Smooth muscle cell of the brain vasculature (primary cell): ENCODE measurements at places on chromosomes 7 and 10.
A peak's percentile ranks its signal among the peaks of the same experiment; 100 is the strongest.

DNA sequence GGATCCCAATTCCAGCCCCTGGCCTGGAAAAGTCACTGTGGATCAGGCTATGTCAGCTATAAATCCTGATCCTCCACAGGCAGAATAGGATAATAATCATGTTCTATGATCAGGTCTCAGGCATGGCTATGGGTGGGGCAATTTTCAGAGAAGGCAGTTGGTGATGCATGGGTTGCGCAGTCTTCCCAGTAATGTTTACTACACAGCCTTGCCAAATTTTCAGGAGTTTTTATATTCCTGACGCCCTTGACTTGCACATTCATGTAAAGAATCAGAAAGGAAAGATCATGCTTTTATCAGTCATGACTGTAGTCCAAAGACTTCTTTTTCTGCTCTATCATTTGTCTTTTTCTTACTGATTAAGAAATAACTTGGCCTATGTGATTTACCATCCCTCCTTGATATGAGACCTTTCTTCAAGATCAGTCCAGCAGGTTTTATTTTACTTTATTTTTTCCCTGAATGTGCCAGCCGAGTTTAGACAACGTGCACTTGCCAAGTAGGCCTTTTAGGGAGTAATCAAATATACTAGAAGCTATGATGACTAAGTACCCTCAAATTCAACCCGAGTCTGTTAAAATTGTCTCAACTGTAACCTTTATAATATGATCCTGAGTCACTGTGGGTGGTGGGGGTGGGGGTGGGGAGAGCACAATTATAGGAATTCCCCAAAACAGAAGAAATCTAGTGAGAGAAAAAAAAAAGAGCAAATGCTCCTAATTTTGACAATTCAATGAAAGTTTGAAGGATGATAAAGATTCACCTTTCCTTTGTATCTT is 31.9 kb downstream of the ARL4A start:
- no peak for DNase-seq

- no peak for DNase-seq
Measured at GRCh38 chr7:57362868-57363267, 87.1 kb upstream of the ZNF716 start.

- DNase-seq = no peak
Measured at GRCh38 chr10:96275685-96276418, 4.5 kb upstream of the BLNK start.

- DNase-seq = no peak
Measured at GRCh38 chr7:133572087-133572486, 319.2 kb downstream of the EXOC4 start.

DNA sequence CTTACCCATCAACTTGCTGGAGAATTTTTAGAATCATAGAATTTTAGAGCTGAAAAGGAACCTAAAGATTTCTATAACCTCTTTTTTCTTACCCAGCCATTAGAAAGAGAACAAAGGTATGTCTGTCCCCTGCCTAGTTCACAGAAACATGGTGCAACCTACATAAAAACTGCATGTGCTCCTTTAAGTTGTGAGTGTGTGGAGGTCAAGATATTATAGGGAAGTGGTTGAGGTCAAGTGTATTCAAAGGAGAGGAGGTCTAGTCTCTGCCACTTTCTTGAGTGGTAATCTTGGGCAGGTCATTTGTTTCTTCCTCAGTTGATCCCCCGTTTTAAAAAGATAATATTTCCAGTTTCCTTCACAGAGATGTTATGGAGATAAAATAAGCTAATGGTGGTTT is 6.4 kb downstream of the UBTD1 start:
- DNase-seq = no peak

GRCh38 chr10:113177156-113177935 is 227.3 kb downstream of the TCF7L2 start:
- no peak for DNase-seq

DNA sequence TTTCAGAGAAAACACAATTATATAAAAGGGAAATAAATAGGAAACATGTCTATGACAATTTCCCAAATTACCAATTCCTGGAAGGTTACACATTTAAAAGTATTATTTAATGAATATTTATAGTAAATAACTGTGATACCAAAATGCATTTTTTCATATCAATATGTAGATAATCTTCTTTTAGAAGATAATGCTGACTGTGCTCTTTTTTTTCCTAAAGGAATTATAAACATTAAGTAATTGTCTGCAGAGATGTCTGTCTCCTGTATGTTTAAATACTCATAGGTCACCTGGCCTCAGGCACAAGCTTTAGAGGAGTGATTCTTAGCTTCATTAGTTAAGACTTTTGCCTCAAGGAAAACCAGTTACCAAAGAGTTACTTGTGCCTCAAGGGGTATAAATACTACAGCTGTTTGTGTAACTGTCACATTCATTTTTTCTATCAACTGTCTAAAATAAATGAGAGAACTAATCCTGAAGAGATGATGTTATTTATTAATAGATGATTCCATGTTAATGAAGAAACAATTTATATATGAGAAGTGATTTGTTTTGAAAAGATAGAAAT is 77.1 kb downstream of the DNAJC1 start:
- DNase-seq = no peak

GRCh38 chr7:141649865-141650634 is 51.9 kb downstream of the DENND11 start:
- peak; percentile 73 for DNase-seq

- no peak for DNase-seq
Measured at GRCh38 chr10:122350893-122351292, 23.6 kb upstream of the PLEKHA1 start.

DNA sequence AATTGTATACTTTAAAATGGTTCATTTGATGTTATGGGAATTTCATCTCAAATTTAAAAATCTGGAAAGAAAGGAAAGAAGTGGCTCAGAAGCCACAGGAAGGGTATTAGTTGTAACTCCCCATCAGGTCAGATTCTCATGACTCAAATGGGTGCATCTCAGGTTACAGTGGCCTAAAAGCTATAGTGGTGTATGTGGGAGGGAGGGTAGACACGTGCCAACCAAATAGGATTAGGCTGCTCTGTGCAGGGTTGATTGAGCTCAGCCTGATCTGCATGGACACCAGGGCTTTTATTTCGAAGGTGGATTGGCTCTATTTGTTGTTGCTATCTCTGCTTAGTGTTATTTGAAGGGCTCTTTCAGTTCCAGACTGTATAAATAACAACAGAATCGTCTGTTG is 121.5 kb upstream of the PRR15 start:
- DNase-seq = no peak

DNA sequence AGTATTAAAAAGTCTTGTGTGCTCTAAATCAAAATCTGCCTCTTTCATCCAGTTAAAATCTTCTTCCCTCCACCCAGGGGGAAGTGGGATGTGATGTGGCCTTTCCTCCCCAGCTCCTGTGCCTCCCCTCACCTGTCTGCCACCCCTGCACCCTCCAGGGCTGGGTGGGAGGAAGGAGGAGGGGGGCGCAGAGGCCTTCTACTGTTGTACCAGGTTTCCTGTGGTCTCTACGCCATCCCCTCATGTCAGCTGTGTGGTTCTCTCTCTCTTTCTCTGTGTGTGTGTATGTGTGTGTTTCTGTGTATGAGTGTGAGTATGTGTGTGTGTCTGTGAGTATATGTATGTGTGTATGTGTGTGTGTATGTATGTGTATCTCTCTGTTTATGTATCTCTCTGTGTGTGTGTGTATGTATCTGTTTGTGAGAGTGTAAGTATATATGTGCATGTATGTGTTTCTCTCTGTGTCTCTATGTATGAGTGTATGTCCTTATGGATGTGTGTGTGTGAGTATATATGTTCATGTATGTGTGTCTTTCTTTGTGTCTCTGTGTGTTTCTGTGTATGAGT is 45.5 kb upstream of the C10orf71 start:
- DNase-seq = no peak

DNA sequence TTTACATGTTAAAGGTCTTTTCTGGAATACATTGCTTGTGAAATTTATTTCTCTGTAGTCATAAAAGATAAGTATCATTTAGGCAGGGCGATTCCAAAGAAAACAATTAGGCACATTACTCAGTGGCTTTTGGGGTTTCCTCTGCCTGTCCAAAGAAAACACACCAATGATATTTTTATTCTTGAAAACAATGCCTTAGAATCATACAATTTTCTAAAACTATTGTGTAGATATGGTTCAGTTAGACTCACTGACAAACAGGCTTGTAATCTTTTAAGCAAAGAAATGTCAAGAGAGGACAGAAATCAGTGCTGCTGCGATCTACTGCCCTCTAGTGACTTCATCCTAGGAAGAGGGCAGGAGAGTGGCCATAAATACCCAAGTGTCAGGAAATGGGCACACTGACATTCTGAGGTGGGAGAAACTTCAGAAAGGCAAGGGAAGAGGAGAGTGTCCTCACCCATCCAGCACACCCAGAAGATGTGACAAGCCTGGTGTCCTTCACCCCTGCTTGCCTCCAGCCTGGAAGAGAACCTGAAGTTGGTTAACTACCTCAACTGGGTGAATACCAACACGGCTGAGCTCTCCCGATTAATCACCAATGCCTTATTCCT is 120.5 kb downstream of the GALNT11 start:
- no peak for DNase-seq

DNA sequence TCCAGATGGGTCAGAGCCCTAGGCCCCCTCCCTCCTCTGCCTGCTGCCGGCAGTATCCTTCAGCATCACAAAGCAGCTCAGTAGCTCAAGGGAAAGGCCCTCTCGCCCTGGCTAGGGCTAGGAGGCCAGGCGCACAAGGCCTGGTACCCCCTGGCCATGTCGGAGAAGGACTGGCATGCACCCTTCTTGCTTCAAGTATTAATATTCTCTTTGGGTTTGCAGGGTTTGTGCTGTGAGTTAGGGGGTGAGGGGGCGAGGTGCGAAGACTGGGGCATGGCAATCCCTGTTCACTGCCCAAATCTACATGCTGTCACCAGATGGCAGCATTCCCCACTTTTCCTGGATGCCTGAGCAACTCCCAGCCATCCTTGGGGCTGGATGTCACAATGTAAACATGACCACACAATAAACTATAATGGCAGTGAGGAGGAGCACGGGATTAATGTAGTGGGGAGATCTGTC is 105.2 kb downstream of the NEURL1 start:
- peak; percentile 39 for DNase-seq

DNA sequence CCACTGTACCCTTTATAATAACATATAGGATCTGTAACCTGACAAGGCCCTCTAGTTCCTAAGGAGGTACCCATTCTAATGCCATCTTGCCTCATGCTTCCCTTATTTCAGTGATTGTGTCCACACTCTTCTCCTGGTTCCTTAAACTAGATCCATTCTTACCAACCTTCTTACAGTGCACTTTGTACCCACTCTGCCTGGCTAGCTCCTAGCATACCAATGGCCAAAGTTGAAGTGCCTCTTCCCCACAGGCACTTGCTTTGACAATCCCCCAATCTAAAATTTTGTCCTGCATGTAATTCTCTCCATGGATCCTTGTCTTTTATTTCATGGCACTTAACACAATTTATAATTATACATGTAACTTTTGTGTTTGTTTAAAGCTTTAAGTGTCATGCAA is 40.9 kb downstream of the CCDC71L start:
- no peak for DNase-seq

DNA sequence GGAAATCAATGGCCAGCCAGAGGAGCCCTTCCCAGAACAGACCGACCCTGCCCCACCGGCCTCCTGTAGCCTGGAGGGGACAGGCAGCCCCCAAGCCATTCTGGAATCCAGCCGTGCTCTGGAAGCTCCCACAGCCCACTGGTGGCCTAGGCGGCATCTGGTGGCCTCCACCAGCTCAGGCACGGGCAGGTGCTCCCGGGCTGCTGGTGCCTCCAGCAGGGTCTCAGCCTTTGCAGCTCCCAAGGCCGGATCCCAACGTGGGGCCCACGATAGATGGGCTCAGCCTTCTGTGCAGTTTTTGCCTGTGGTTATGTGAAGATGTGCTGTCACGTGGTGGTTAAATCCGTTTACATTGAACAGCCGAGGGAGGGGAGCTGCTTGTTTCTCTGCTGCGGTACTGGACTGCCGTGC is 44.4 kb downstream of the JAKMIP3 start:
- no peak for DNase-seq

DNA sequence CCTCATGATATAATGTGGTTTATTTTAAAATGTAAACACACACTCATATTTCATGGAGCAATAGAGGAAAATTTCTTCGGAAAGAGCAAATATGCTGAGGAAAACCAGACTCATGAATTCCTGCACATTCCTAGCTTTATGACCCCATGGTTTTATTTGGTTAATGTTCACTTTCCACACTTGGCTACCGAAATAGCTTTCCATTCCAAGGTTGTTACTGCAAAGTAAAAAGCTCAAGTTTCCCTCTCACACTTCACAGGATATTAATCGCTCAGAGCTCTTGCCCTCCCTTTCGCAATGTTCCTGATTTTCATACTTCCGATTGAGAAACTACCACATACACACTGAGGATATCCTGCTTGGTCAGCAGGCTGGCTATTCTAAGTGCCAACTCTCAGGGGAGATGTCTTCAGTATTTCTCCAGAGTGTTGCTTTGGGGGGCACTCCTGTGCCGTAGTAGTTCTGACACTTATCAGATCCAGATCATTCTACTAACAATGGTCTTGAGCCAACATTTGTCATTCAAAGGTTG is 77.5 kb upstream of the STEAP1B start:
- no peak for DNase-seq

DNA sequence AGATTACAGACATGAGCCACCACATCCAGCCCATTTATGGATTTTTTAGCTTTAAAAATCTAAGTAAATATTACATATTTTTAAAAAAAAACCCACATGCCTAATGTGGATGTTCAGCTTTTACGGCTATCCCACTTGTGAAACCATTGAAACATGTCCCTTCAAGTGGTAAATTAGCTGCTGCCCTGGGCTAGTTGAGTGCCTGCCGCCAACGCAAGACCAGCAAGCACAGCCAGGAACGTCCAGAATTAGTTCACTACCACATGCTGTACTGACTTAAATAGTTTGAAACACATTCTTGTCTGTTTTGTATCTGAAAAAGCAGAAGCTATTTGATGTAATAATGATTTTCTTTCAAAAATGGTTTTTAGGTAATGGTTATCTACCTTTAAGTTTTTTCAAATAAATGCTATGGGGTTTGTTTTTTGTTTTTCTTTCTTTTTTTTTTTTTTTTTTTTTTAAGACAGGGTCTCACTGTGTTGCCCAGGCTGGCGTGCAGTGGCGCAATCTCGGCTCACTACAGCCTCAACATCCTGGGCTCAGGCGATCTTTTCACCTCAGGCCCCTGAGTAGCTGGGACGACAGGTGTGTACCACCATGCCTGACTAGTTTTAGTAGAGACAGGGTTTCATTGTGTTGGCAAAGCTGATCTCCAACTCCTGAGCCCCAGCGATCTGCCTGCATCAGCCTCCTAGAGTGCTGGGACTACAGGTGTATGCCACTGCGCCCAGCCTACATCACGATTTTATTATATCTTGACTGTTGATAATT is 57.0 kb downstream of the KLRG2 start:
- DNase-seq = no peak

DNA sequence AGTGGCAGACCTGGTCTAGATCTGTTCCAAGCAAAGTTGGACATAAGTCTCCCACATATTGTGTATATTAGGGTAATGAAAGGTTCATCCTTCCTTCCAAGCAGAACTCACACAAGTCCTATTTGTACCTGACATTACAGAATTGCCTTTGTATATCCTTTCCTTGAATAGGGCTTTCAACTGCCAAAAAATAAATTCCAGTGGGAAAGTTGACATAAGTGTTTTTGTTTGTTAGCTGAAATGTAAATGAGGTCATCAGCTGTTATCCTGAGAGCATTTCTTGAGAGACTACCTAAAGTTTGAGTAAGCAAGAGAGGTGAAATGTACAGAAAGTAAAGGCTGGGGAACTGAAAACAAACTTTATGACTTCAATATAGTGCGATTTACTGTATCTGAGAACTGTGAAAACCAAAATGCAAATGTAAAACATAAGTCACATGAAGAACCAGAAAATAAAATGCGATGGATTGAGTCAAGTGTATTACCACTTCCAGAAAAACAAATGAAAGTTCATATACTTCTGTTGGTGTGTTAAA is 527.3 kb upstream of the SEMA3D start:
- DNase-seq = no peak

- no peak for DNase-seq
Measured at GRCh38 chr7:155953781-155954549, 141.7 kb upstream of the SHH start.
